Activated T-helper 1 cell treated with anti-CD3 and anti-CD28 coated beads, Interleukin-2, amount 50 U/mL, for 16 hours (primary cell): ENCODE measurements at places on chromosomes 1 and 21.

DNA sequence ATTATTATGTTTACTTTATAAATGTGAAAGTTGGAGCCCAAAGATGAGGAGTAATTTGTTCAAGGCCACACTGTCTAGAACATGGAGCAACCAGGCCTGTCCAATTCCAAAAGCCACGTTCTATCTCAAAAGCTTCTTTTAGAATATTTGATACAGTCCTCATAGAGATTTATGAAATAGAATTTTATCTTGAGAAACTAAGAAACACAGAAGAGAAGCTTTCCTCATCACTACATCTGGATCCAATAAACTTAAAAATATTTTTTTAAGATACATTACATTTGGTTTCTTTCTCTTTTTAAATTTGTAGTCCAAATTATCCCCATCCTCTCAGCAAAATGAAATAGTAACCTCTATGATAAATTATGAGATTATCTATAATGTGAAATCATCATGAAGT lies 58.9 kb downstream of the DDAH1 start:
- DNase-seq: no peak

DNA sequence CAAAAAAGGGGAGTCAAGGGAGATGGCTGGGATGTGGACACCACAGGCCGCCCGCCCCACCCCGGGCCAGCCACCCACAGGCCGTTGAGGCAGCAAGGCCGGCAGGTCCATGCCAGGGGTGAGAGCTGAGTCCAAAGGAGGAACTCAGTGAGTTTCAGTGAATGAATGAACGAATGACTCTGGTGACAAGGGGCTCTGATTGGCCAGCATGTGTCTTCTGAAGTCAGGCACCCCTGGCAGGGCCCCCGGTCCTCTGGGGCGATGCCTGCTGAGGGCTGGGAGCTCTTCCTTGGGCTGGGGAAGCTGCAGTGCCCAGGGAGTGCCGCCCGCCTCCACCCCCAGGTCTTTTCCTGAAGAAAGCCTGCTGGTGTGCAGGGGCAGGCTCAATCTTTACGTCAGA lies 236.1 kb upstream of the VAMP3 start:
- no peak for DNase-seq

DNA sequence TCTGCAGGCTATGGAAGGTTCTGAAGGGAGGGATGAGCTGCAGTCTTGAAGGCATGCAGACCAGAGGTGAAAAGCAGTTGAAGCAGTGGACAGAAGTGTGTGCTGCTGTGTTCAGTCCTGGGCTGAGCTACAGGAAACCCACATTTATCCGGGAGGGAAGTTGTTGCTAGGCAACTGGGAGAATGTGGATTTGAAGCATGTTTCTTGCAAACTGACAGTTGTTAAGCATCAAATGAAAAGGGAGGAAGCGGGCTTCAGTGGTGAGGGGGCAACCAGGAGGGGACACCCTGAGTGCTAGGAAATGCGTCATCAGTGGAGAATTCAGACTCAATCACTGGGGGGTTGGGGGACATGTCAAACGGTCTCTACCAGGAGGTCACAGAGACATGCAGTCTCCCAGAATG lies 28.7 kb downstream of the ABCA4 start:
- DNase-seq: no peak

- no peak for DNase-seq
Measured at GRCh38 chr1:44521378-44522080, 116.5 kb downstream of the RNF220 start.

GRCh38 chr21:20701235-20701634 lies 297.0 kb upstream of the NCAM2 start:
- DNase-seq: no peak

GRCh38 chr1:97745912-97746311 lies 174.9 kb downstream of the DPYD start:
- DNase-seq: no peak

DNA sequence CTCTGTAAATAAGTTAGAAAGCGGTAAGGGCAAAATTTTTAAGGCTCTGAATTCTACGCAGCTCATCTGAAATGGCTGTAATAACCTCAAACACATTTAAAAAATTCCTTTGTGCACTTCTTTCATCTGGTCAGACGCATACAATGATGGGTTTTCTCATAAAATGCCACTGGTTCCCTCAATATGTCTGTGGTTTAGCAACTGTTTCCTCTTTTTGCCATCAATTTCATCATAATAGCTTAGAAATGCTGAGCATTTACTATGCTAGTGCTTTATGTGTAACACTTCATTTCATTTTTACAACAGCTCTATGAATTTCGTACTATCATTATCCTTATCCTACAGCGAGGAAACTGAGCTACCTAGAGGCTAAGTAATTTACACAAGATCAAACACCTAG lies 35.3 kb upstream of the DMRTA2 start:
- DNase-seq: no peak

GRCh38 chr1:209993061-209993830 lies 55.2 kb downstream of the SYT14 start:
- DNase-seq: no peak

DNA sequence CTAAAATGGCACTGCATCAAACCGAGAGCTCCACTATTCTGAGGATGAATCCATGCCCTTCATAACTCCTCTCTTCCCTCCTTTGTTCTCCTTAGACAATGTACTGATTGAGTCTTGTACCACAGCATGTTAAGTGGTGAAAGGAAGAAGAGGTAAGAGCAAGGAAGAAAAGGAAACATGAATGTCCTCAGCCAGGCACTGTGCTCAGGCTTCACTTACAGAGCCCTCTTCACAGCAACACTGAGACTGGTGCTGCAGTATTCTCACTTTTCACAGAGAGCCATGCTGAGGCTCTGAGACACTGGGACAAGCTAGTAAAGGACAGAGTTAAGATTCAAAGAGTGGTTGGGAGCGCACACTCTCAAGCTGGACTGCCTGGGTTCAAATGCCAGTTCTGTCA lies 143.5 kb downstream of the AKT3 start:
- no peak for DNase-seq

DNA sequence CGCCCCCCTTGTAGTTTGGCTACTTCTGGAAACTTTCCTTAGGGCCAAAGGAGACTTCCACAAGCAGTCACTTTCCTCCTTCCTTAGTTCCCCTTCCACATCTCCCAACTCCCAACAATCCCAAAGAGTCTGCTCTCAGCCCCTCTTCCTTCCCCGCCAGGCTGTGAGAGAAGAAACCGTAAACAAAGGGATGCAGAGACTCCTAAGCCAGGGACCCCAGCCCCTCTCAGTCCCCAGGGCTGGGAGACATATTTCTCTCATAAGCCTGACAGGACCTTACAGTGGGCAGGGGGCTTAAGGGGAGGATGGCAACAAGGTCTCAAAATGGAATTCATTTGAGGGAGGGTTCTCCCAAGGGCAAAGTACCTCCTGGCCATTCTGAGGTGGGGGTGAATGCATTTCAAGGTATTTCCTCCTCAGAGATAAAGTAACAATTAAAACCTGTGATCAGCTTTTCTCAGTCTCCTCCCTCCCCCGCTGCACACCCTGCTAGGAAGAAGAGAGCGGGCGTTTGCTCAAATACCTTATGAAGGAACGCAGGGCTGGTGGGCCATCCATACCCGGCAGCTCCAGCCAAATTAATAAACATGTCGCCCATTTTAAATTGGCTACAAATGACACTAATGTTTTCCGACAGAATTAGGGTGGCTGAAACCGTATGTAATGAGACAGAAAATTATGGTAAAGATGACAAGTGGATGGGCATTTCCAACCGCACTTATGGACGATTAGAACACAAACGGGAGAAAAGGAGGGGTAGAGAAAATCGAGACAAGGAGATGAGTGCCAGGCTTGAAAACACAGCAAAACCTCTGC lies 4.0 kb downstream of the BARHL2 start:
- no peak for DNase-seq

DNA sequence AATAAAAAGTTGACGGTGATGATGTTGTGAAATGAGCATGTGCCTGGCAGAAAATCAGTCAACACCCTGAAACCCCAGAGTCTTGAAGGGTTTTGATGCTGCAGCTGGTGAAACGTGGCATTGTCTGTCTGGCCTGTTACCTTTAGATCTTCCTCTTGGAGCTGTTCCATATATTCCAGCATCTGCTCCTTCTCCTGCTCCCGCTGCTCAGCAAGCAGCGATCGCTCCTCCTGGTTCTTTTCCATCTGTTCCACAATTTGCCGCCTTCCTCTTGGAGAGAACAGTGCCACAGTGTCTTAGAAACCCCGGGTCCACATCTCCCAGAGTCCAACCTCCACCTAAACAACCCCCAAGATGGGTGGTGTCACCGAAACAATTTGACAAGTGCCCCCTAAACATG lies 15.7 kb downstream of the CFAP45 start:
- no peak for DNase-seq

DNA sequence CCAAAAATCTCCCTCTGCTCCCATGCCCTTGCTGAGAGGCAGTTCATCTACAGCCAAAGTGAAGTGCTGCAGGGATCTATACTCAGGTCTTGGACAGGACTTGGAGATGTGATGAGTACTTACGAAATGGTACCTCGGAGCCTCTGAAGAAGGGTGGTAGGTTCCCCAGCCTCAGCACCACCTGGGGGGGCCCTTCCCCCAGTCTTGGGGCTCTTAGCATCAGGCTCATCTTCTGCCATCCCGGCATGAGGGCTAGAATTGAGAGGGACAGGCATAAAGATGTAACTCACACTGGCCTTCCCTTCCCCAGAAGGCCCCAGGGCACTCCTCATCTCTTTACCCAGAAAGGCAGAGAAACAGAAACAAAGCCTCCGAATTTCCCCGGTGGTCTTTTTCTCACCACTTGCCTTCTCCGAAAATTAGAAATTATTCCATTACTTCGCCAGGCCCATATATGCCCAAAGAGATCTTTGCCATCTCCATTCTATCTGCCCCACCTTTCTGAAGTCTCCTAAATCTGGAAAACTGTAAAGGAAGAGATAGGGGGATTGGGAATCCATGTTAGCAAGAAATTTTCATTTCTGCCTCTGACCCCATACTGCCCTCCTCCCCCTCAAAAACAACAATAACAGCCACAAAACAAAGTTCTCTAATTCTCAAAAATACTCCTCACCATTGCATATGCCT lies 827 bp downstream of the RFX5 start:
- DNase-seq: no peak

GRCh38 chr21:41068967-41069642 lies 98.9 kb upstream of the BACE2 start:
- peak; percentile 29 for DNase-seq

GRCh38 chr1:25773441-25774125 lies 26.4 kb upstream of the SELENON start:
- DNase-seq: no peak

DNA sequence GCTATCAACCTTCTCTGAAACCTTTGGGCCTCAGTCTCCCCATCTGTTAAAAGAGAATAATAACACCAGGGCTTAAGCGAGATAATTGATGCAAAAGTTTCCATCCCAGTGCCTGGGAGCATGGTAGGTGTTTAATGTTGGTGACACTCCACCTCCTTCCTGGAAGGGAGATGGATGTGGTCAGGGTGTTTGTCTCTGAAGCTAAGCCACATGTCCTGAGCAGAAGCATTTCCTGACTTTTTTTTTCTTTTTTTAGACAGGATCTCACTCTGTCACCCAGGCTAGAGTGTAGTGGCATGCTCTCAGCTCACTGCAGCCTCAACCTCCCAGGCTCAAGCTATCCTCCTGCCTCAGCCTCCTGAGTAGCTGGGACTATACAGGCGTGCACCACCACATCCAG lies 72.6 kb upstream of the HMGB4 start:
- DNase-seq: no peak

- no peak for DNase-seq
Measured at GRCh38 chr1:55005351-55006140, 6.8 kb downstream of the BSND start.

- DNase-seq: no peak
Measured at GRCh38 chr1:233704898-233705723, 91.2 kb downstream of the KCNK1 start.

- DNase-seq: no peak
Measured at GRCh38 chr1:21534674-21535378, 25.6 kb downstream of the ALPL start.

- no peak for DNase-seq
Measured at GRCh38 chr1:204194771-204195170, 1.5 kb downstream of the KISS1 start.

GRCh38 chr1:23868557-23869016 lies 497 bp upstream of the FUCA1 start:
- DNase-seq: no peak

GRCh38 chr1:93080179-93080823 lies 1.2 kb downstream of the MTF2 start:
- DNase-seq: no peak
